ENCODE measurements at places on chromosomes 7 and 10. TPM values are rescaled to one million over a fixed set of nuclear protein-coding genes. Genes with fewer than 3 reads are reported as not detected.

GRCh38 chr10:110568055-110568735 lies 700 bp downstream of the SMC3 start:
- peak; percentile 42 for DNase-seq

- no peak for DNase-seq
Observed at GRCh38 chr7:128785738-128786137, 6.0 kb upstream of the CCDC136 start.

The WEE2 gene
- not detected for total RNA-seq

The NCAPG2 gene
- 7.9 TPM for total RNA-seq

GRCh38 chr7:101179117-101179516 lies 976 bp downstream of the NAT16 start:
- DNase-seq: no peak

The ITIH5 gene
- total RNA-seq: 0.13 TPM

The LRRC17 gene
- 0.47 TPM for total RNA-seq

- no peak for DNase-seq
Observed at GRCh38 chr7:2165610-2166594, 66.8 kb downstream of the MAD1L1 start.

DNA sequence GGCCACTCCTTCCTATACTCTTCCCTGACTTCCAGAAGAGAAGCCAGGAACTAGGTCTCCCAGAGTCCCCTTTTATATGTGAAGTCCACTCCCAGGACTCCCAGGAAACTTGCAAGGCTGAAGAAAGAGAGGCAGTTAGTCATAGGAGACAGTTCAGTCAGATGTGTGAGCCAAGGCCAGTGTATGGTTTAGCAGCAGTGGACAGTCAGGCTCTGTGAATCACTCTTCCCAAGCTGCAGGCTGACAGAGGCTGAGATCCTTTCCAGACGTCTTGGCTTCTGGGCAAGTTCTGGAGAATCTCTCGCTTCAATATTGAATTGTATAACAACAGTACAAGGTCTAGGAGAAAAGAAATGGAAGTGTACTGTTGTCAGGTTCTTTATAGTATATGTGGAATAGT lies 26.9 kb downstream of the BLVRA start:
- DNase-seq: no peak

The KIF11 gene
- 2.0 TPM for total RNA-seq

- DNase-seq: no peak
Observed at GRCh38 chr7:79563821-79564522, 110.5 kb upstream of the MAGI2 start.

- DNase-seq: no peak
Observed at GRCh38 chr7:26441002-26441521, 149.4 kb downstream of the SNX10 start.

GRCh38 chr10:8835453-8836167 lies 781.1 kb downstream of the GATA3 start:
- DNase-seq: no peak
